ENCODE measurements at places on chromosomes 12 and 14.
A peak's percentile ranks its signal among the peaks of the same experiment; 100 is the strongest.

GRCh38 chr12:67362526-67362925, 93.4 kb downstream of the CAND1 start:
- DNase-seq, result no peak

DNA sequence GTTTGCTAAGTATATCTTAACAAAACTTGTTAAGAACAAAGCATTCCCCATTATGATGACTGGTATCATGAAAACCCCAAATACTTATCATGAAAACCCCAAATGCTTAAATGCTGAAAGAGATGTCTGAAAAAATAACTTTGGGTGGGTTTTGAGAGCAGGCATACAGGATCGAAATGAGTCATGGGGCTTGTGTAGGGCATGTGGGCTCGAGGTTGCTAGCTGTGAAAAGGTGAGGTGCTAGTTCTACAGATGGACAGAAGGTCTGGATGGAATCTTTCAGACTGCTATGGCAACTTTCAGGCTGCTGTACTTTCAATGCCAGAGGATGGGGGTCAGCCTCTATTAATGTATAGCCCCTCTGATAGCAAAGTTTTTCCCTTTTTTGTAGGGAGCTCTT, 167.8 kb upstream of the MDGA2 start:
- DNase-seq, result no peak

- DNase-seq, result no peak
Measured at GRCh38 chr14:38993981-38994380, 109.1 kb downstream of the SEC23A start.

- no peak for DNase-seq
Measured at GRCh38 chr14:102144914-102145313, 5.2 kb downstream of the WDR20 start.

GRCh38 chr14:42469637-42470426, 863.2 kb downstream of the LRFN5 start:
- no peak for DNase-seq

GRCh38 chr12:108857158-108857407, 300 bp downstream of the SSH1 start:
- DNase-seq, result no peak

DNA sequence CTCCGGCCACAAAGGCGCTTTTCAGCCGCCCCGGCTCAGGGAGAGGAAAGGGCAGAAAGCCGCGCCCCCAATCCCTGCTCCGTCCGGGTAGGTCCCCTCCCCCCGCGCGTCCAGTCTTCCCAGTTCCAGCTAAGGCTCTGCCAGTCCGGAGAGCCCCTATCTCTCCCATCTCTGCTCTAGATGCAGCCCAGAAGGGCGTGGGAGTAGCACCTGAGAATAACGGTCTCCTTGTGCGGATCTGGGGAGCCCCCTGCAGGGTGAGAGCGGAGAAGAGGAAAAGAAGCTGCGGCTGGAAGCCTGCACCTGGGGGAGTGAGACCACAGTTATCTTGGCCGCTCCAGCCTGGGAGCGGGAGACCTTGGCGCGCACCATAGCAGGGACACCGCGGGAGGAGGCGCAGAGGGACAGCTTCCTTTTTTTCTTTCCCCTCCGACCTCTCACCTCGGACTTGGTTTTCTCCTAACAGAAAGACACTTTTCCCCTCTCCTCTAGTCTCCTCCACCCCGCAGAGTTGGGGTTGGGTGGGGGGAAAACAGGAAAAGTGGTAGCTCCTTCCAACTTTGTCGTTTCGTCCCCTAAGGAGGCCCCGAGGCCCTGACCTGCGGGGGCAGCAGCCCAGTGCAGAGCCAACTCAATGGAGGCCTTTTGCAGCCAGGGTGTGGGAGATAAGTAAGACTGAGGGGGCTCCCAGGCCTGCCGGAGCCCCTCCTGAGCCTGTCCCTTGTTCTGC, 2.4 kb downstream of the DHH start:
- peak; percentile 55 for DNase-seq

GRCh38 chr14:76782115-76782884, 21.0 kb downstream of the VASH1 start:
- DNase-seq, result no peak

- DNase-seq, result no peak
Measured at GRCh38 chr12:32159381-32159780, 52.7 kb downstream of the BICD1 start.

GRCh38 chr12:76081909-76082308, 2.6 kb downstream of the NAP1L1 start:
- no peak for DNase-seq

DNA sequence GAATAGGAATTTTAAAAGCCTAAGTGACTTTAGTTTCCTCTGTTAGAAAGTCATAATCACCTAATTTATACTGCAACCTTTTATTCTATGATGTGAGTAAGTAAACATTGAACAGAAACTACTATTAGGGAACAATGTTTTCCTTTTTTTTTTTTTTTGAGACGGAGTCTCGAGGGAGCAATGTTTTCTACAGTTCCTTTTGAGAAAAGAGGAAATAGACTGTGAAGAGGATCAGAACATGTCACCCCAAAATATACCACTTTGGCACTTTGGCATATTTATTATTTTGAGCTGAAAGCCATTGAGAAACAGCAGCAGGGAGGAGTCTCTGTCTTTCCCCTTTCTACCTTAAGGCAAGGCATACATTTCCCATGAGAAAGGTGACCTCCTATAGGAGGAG, 162.7 kb upstream of the CNOT2 start:
- DNase-seq, result no peak

All from stimulated activated CD4-positive, alpha-beta T cell treated with anti-CD3 and anti-CD28 coated beads, Interleukin-1b, Interleukin-23, amount 100 ng/mL, for 48 hours (primary cell).